Dorsolateral prefrontal cortex (tissue), 122 donors: ENCODE measurements at places on chromosomes 16 and 17. TPM values are rescaled to one million over a fixed set of nuclear protein-coding genes. Genes with fewer than 3 reads are reported as not detected.
A peak's percentile ranks its signal among the peaks of the same experiment; 100 is the strongest.

DNA sequence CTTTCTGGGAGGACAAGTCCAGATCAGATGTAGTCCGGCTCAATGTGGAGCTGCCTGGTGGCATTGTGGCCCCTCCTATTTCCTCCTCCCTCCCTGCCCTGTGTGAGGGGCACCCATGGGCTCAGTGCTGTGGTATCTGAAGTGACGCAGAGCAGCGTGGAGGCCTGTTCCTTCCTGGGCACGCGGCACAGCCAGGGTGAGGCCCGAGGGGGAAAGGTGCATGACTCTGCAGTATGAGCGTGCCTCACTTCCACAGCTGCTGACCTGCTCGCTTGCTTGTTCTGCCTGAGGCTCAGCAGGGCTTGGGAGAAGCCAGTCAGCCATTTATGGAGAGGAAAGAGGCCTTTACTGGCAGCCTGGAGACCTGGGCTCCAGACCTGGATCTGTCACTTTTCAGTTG is 11.7 kb downstream of the TMEM238L start:
- no peak for DNase-seq

- peak; percentile 90 for DNase-seq
Measured at GRCh38 chr17:58692239-58693055, at the start of gene RAD51C. Gene RAD51C, plus strand, starts transcription at chr17:58692602. Its CDS starts 42 bp downstream, at chr17:58692644.

DNA sequence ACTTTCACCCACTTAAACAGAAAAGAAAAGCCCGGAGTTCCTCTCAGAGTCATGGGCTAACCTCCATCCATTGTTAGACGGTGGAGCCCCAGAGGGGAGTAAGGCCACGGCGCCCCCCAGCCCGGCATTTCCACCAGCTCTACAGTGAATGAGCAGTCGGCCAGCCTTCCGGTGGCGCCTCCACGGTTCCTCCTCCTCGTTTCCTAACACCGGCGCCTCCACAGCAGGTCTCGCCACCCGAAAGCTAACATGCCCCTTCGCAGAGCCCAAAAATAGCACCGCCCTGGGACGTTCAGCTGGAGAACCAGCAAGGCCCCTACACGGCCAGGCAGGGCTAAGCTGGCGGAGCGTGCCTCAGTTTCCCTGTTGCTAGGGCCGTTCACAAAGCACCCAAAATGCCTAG is 858 bp downstream of the MMD start:
- peak; percentile 44 for DNase-seq

FMNL1 gene
- 25.4 TPM for total RNA-seq

CD7 gene
- 0.43 TPM for total RNA-seq
